ENCODE measurements at places on chromosomes 3 and 15. TPM values are rescaled to one million over a fixed set of nuclear protein-coding genes. Genes with fewer than 3 reads are reported as not detected.

GRCh38 chr3:24341668-24342067, 153.0 kb downstream of the THRB start:
- no peak overlapping the region for H3K27ac ChIP-seq
- no peaks in the 10 kb centered on the region for H3K27me3 ChIP-seq
- no peak for DNase-seq
- no peaks in the 10 kb centered on the region for H3K4me1 ChIP-seq
- no peak overlapping the region for H3K4me3 ChIP-seq

DNA sequence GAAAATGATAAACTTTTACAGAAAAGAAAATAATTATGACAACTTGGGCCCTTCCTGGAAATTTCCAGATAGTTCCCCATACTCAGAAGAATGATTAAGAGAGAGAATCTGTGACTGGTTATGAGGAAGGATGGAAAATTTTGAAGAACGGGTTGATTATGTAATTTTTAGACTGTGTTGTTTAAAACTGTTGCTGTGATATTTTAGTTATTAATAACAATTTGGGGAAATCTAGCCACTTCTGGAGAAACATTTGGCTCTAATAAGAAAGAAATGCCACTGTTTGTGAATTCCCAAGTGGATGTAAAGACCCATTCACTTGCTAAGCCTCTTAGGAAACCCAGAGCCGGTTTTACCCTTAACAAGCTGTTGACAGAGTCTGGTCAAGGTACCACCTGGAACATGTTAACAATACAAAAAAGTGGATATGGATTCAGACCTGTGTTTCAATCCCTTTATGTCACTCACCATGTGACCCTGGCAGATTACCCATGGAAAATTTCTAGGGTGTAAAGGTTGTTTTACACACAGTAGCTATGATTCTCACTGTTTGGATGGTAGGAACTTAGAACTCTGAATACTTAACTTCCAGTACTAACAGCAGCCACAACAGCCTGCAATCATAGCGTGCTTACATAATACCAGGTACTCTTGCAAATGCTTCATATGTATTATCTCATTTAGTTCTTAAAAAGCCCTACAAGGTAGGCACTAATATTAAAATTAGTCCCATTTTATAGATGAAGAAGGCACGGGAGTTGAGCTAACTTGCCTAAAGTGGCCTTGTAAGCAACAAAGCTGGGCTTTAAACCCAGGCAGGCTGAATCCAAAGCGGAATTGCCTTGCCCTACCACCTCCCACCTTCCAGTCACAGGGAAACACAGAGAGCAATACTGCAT, 32.0 kb downstream of the ZBTB38 start:
- H3K36me3 ChIP-seq = peaks cover 43% of the 10 kb centered on the region
- peaks cover 11% of the 10 kb centered on the region for H3K4me1 ChIP-seq
- no peak overlapping the region for H3K27ac ChIP-seq
- DNase-seq = no peak
- no peak overlapping the region for H3K4me3 ChIP-seq
- H3K27me3 ChIP-seq = no peaks in the 10 kb centered on the region

- no peak overlapping the region for H3K4me3 ChIP-seq
- no peak for DNase-seq
- no peaks in the 10 kb centered on the region for H3K27me3 ChIP-seq
- H3K36me3 ChIP-seq = peaks cover 5% of the 10 kb centered on the region
Observed at GRCh38 chr15:101042320-101042719, 123.2 kb downstream of the LRRK1 start.

DNA sequence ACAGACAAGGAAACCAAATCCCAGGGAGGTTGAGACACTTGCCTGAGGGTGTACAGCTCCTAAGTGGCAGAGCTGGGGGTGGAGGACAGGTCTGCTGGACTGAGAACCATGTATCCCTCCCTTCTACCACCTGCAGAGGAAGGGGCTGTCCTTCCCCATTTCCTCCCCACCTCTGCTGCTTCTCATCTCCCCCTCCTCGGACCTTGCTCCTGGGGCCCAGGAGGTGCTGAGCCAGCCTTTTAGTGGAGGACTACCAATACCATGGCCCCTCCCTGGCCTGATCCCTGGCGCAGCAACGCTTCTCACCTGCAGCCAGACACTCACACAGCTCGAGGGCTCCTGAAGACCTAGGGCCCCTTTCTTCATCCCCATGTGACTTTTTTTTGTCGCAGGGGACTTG, 50.4 kb downstream of the IDH2 start:
- H3K27me3 ChIP-seq = no peaks in the 10 kb centered on the region
- no peak overlapping the region for H3K4me3 ChIP-seq
- peaks cover 23% of the 10 kb centered on the region for H3K4me1 ChIP-seq
- H3K36me3 ChIP-seq = no peaks in the 10 kb centered on the region
- DNase-seq = no peak
- H3K27ac ChIP-seq = no peak overlapping the region

GRCh38 chr3:149585401-149585726, 72.5 kb downstream of the WWTR1 start:
- no peak overlapping the region for H3K27ac ChIP-seq
- no peaks in the 10 kb centered on the region for H3K36me3 ChIP-seq
- DNase-seq = no peak
- no peak overlapping the region for H3K4me3 ChIP-seq
- peaks cover 69% of the 10 kb centered on the region for H3K4me1 ChIP-seq

GRCh38 chr3:3089017-3089416, 21.2 kb downstream of the IL5RA start:
- peaks cover 3% of the 10 kb centered on the region for H3K4me1 ChIP-seq
- DNase-seq = no peak
- H3K36me3 ChIP-seq = no peaks in the 10 kb centered on the region
- no peaks in the 10 kb centered on the region for H3K27me3 ChIP-seq

DNA sequence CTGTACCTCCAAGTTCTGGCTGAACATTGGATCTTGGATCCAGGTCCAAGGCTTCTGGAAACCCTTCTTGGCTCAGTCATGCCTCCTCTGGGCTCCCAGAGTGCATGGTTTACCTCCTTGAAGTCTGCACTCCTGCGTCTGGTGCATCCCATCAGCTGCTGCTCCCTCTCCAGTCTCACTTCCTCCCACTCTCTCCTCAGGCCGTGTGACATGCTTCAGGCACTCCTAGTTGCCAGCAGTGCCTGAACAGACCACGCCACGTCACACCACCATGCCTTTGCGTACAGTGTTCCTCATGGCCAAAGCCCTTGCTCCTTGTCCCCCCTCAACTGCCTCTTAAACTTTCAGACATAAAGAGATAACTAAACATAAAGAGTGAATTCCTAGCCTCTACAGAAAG, 5.7 kb downstream of the GPR27 start:
- H3K27ac ChIP-seq = no peak overlapping the region
- H3K4me3 ChIP-seq = no peak overlapping the region
- no peaks in the 10 kb centered on the region for H3K4me1 ChIP-seq
- no peak for DNase-seq

- DNase-seq = no peak
- no peak overlapping the region for H3K4me3 ChIP-seq
- no peaks in the 10 kb centered on the region for H3K4me1 ChIP-seq
- H3K36me3 ChIP-seq = no peaks in the 10 kb centered on the region
Observed at GRCh38 chr3:10616321-10616720, 110.9 kb upstream of the ATP2B2 start.

- no peak overlapping the region for H3K4me3 ChIP-seq
- H3K27me3 ChIP-seq = no peaks in the 10 kb centered on the region
- DNase-seq = no peak
- peaks cover 4% of the 10 kb centered on the region for H3K36me3 ChIP-seq
Observed at GRCh38 chr3:29655015-29655747, 374.3 kb downstream of the RBMS3 start.

DNA sequence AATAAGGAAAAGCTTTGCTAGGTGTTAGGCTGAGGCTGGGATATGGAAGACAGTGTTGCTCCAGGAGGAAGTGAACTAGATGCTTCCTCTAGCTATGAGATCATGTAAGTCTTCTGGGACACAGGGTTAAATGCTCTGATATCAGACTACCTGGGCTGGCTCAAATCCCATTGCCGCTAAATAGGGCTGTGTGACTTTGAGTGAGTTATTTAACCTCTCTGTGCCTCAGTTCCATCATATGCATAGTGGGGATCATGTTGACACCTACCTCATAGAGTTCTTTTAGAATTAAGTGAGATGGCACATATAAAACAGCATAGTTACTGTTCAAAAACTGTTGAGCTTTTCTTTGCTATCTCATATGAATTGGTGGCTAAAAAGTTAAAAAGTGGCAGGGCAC, 12.6 kb downstream of the RPLP1 start:
- no peak overlapping the region for H3K4me3 ChIP-seq
- H3K27me3 ChIP-seq = no peaks in the 10 kb centered on the region
- no peak for DNase-seq
- no peaks in the 10 kb centered on the region for H3K36me3 ChIP-seq
- H3K4me1 ChIP-seq = peaks cover 15% of the 10 kb centered on the region

DNA sequence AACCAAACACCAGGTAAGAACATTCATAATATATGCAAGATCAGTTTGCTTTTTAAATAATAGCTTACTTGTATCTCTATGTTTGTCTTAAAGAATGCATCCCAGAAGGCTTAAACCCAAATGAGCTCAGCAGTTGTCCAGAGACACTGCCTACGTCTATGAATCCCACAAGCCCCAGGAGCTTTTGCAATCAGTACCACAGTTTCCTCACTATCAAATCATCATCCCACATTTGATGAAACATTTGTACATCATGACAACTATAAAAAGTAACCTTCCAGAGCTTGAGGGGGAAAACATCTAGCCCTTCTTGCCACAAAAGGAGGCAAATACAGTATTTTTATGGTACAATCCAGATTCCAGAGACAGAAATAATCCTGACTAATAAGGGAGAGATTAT, 63.7 kb downstream of the ATP8B4 start:
- no peaks in the 10 kb centered on the region for H3K36me3 ChIP-seq
- H3K27me3 ChIP-seq = no peaks in the 10 kb centered on the region
- H3K4me1 ChIP-seq = no peaks in the 10 kb centered on the region
- H3K4me3 ChIP-seq = no peak overlapping the region

GRCh38 chr3:37050282-37050681, 57.0 kb downstream of the MLH1 start:
- peaks cover 17% of the 10 kb centered on the region for H3K4me1 ChIP-seq
- peaks cover 73% of the 10 kb centered on the region for H3K36me3 ChIP-seq
- no peak overlapping the region for H3K27ac ChIP-seq
- H3K4me3 ChIP-seq = no peak overlapping the region
- H3K27me3 ChIP-seq = no peaks in the 10 kb centered on the region

- no peaks in the 10 kb centered on the region for H3K36me3 ChIP-seq
- DNase-seq = no peak
- no peak overlapping the region for H3K4me3 ChIP-seq
- H3K4me1 ChIP-seq = peaks cover 14% of the 10 kb centered on the region
- H3K27me3 ChIP-seq = no peaks in the 10 kb centered on the region
- H3K27ac ChIP-seq = peak overlapping the region; percentile 55
Observed at GRCh38 chr15:38860674-38861073, 296.1 kb upstream of the RASGRP1 start.

DNA sequence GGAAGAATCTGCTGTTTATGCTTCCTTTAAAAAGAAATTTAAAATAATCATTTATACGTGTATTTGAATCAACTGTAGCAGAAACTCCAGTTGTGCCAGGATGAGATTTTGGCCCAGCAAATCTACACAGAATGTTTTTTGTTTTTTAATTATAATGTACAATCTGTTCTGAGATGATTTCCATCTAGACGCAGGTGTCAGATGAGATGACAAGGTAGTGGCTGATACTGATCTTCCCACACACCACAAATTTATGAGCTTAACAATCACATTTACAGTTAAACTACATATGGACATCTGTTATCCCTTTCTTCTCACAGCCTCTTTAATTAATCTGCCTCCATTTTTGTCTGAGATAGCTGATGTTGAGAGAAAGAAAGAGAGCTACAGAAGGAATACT, 23.6 kb downstream of the DCLK3 start:
- no peaks in the 10 kb centered on the region for H3K36me3 ChIP-seq
- no peak overlapping the region for H3K4me3 ChIP-seq
- DNase-seq = no peak
- no peak overlapping the region for H3K27ac ChIP-seq
- H3K4me1 ChIP-seq = no peaks in the 10 kb centered on the region
- H3K27me3 ChIP-seq = no peaks in the 10 kb centered on the region

GRCh38 chr3:123002100-123002748, 25.3 kb downstream of the SEMA5B start:
- H3K4me1 ChIP-seq = no peaks in the 10 kb centered on the region
- H3K27ac ChIP-seq = no peak overlapping the region
- no peak overlapping the region for H3K4me3 ChIP-seq

- H3K27me3 ChIP-seq = peaks cover 22% of the 10 kb centered on the region
- H3K27ac ChIP-seq = no peak within 1 kb of the TSS
- H3K4me3 ChIP-seq = no peak within 1 kb of the TSS
- no peaks in the 10 kb centered on the region for H3K36me3 ChIP-seq
- H3K4me1 ChIP-seq = no peaks in the 10 kb centered on the region
Observed at GRCh38 chr3:46353647-46354410, at the start of gene CCR2. Gene CCR2 (plus strand): TSS chr3:46354111. CDS start chr3:46357528, 3,417 bp downstream.

DNA sequence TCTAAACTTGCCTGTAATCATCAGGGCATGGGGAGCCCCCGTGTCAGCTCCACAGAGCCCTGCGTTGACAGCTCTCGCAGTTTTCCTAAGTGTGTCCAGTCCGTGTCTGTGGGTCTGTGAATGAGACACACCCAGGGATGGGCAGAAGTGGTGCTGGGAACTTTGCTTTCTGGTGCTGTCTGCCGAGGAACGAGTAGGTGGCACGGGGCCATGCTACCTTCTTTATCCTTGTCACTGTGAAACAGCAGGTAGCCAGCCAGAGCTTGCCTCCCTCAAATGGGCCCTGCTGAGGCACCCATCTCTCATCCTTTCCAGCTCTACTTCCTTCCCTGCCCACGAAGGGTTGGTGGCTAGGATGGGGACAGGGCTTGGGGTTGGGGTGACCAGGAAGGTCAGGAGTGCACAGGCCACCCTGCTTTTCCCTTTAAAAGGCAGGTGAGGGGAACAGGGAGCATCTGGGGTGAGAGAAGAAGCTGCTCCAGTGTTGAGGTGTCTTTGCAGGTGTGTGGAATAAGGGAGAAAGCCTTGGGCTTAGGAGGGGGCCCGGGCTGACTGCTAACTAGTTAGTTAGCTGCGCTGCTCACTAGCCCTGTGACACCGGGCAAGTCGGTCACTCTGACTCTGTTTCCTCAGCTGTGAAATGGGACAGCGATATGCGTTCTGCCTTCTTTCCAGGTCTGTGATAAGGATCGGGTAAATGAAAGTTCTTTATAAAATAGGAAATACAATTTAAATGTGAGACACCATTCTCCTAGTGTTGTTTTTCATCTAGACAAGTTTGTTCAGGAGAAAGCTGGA, 27.9 kb downstream of the PDIA5 start:
- H3K27ac ChIP-seq = no peak overlapping the region
- H3K27me3 ChIP-seq = no peaks in the 10 kb centered on the region
- H3K4me1 ChIP-seq = 0 out of 2 replicates have a peak, but pooled peaks cover 4% of the 10 kb centered on the region
- no peaks in the 10 kb centered on the region for H3K36me3 ChIP-seq
- H3K4me3 ChIP-seq = no peak overlapping the region

The TMCO5A gene
- polyA plus RNA-seq = not detected

The WNT7A gene
- not detected for polyA plus RNA-seq

The MINDY4B gene
- polyA plus RNA-seq = not detected

The FAM174B gene
- 0.18 TPM for polyA plus RNA-seq

The GASK1A gene
- not detected for polyA plus RNA-seq

The IMPG2 gene
- 0.10 TPM for polyA plus RNA-seq

The SLC51B gene
- polyA plus RNA-seq = not detected

The BCL2A1 gene
- polyA plus RNA-seq = 0.16 TPM

The PLD1 gene
- 6.2 TPM for polyA plus RNA-seq
